ENCODE measurements at places on chromosomes 5 and 9.

- no peak for DNase-seq
Measured at GRCh38 chr9:114061292-114061691, 16.8 kb downstream of the AMBP start.

- DNase-seq, result no peak
Measured at GRCh38 chr5:172753101-172753500, 17.9 kb downstream of the DUSP1 start.

DNA sequence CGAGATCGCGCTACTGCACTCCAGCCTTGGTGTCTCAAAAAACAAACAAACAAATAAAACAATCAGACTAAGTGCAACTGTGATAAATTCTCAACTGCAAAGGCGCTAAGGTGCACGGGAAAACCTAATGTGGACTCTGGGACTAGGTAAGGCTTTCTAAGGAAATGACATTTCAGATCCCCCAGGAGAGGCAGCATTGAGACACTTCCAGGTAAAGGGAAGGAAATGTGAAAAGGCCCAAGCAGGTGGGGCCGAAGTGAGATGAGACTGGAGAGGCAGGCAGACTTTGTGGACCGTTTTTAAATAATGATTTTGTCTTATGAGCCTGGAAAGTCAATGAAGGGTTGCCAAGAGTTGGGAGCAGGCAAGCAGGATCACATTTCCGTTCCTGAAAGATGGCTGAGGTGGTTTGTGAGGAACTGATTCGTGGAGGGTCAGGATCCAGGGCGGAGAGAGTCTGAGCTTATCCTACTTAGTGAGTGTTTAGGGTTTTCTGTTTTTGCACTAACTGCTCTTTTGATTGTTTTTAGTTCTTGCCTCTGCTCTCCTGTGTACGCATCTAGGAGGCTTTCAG, 2.0 kb upstream of the APBA1 start:
- DNase-seq, result no peak

DNA sequence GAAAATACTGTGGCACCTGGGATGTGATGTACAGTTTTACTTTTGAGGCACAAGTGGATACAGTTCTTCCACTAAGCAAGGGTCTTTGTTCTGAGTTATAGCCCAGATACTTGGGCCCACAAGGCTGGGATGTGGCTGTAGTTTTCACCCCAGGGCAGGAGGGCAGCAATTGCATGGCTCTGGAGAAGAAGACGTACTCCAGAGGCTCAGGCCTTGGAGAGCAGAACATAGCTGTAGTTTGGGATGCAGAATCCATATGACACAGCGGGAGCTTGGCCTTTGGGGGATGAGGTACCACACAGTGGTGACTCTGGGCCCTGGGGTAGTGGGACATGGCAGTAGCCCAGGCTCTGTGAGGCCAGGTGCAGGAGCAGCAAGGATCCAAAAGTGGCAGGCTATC, 110.8 kb upstream of the FSTL4 start:
- no peak for DNase-seq

DNA sequence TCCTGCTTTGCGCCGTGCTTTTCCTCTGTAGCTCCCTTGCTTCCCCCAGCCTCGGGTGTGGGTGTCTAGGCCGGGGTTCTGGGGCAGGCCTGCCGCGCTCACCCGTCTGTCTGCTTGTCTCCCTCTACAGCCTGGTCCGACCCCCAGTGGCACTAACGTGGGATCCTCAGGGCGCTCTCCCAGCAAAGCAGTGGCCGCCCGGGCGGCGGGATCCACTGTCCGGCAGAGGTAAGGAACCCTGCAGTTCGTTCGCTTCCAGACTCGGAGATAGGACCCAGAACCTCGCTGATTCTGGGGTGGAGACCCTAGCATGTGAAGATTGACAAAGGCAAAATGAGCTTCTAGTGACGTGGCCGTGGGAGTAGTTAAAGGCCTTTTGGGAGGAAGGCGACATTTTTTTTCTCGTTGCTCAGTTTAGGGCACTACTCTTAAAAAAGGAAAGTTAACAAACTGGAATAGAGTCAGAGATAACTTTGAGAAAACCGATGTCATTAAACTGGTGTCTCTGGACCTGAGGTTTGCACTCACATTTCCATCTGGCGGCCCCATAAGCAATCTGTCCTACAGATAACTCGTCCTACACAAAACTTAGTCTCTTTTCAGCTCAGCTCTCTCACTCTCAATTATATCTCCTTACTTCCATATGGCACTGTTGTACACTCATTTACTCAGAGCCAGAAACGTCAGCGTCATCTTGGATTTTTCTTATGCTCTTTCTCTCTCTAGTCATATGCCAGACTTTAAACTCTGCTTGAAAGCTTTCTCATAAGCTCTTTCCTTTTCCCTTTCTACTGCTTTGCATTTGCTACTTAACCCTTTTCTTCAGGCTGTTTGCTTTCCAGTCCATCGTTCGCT, 561 bp downstream of the SEC61B start:
- DNase-seq, result peak; percentile 11

- DNase-seq, result no peak
Measured at GRCh38 chr5:28296254-28297013, 1258.0 kb upstream of the CDH9 start.

GRCh38 chr5:64690417-64691151, at the start of gene SHISAL2B:
Gene SHISAL2B, plus strand, starts transcription at chr5:64690503. Its CDS starts 121 bp downstream, at chr5:64690624.
- no peak for DNase-seq

GRCh38 chr9:131391020-131391419, 2.9 kb upstream of the PRRC2B start:
- no peak for DNase-seq

GRCh38 chr9:123940721-123941523, 11.0 kb upstream of the DENND1A start:
- DNase-seq, result no peak

DNA sequence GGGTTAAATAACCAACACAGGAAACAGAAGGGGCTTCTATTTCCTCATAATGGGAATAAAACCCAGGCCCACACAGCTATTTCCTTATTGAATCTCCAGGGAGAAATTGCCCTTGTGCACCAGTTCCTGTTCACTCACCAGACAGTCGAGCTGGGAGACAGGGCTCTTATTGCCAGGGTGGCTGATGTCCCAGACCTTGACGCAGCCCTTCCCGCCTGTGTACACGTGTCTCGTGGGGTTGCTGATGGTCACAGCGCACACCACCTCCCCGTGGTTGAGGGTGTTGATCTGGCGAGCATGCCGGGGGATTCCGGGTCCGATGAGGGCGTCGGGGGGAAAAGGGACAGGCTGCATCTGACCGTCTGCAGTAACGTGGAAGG, 96.5 kb downstream of the TLE1 start:
- no peak for DNase-seq

GRCh38 chr9:14868418-14868771, 41.8 kb downstream of the FREM1 start:
- DNase-seq, result no peak

- no peak for DNase-seq
Measured at GRCh38 chr9:81119591-81119990, 569.8 kb downstream of the TLE1 start.

- peak; percentile 10 for DNase-seq
Measured at GRCh38 chr5:55993013-55993412, 1.8 kb downstream of the IL6ST start.

GRCh38 chr5:6583049-6583880, 49.6 kb downstream of the NSUN2 start:
- DNase-seq, result peak; percentile 61

- DNase-seq, result no peak
Measured at GRCh38 chr5:111782216-111782615, 25.2 kb upstream of the NREP start.

GRCh38 chr5:36728697-36729543, 122.5 kb downstream of the SLC1A3 start:
- peak; percentile 67 for DNase-seq

DNA sequence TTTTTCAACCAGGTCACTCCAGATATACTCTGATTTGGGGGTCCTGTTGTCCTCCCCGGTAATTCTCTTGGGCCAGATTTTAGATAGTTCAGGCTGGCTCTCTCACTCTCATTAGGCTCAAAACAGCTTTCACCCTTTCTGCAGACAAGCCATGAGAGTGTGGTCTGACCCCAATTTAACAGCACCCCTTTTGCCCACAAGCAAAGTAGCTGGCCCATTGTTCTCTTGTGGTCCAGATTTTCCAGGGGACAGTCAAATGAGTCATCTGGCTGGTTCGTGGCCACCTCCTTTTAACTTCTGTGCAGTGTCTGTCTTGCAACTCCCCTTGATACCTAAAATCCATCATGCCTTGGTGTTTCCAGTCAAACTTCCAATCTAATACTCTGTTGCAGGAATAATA, 16.5 kb downstream of the BHMT2 start:
- DNase-seq, result no peak

- DNase-seq, result peak; percentile 52
Measured at GRCh38 chr9:110623462-110624025, 44.0 kb upstream of the SVEP1 start.

GRCh38 chr5:16455668-16456067, 9.9 kb downstream of the ZNF622 start:
- no peak for DNase-seq

GRCh38 chr9:4086119-4087090, 213.5 kb downstream of the GLIS3 start:
- no peak for DNase-seq

GRCh38 chr5:116038817-116039216, 6.5 kb downstream of the ARL14EPL start:
- DNase-seq, result no peak

DNA sequence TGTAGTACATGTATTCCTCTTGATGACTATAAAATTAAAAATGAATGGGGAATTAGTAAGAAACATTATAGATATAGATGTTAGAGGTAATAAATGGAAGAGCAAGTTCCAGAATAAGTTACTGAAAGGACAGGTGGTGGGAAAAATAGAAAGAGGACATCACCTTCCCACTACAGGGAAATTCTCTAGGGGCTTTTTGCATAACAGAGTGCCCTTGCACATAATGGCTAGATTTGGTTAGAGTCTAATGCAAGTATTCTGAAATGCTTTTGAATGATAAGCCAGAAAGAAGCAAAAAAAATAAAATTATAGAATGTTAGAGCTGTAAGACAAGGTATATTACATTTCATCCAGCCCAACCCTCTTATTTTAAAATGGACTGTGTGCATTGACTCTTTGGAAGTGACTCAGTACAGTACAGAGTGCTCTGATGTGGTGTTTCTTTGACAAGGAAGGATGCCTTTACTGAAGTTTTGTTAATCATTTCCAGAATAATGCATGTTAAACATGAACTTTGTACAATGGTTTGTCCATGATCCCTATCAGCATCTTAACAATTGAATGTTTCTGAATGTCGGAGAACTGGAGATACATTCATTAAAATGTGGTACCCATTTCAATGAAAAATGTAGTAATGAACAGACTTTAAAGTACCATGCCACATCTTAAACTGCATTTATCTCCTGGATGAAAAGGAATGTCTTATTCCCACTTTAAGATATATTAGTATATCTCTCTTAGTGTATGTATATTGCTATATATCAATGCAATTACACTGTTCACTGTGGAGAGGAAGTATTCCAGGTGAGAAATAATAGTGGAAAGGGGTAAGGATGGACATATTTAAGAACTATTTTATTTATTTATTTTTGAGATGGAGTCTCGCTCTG, 391.1 kb downstream of the ADGRV1 start:
- DNase-seq, result no peak

GRCh38 chr9:82034956-82035731, 46.6 kb downstream of the SPATA31D1 start:
- no peak for DNase-seq

- DNase-seq, result peak; percentile 26
Measured at GRCh38 chr5:32443145-32443540, 1.4 kb downstream of the ZFR start.

DNA sequence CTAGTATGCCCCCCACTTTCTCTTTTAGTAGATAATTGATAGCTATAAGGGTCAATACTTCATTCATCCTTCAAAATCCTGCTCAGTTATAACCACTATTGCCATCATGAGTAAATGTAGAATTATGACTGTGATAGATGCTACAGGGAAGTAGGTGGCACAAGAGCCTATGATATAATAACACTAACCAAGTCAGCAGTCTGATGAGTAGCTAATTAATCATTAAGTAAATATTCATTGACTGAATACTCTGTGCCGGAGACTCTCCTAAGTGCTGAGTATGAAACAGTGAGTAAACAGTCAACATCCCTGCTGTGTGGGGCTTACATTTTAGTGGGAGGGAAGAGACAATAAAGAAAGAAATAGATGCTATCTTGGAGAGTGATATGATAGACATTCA, 430.3 kb upstream of the ZNF462 start:
- no peak for DNase-seq

Measured in AG08395 (cell line).